ENCODE measurements at places on chromosomes 1 and 21.

GRCh38 chr1:200959411-200959921 lies 64.0 kb downstream of the KIF21B start:
- no peak for DNase-seq

DNA sequence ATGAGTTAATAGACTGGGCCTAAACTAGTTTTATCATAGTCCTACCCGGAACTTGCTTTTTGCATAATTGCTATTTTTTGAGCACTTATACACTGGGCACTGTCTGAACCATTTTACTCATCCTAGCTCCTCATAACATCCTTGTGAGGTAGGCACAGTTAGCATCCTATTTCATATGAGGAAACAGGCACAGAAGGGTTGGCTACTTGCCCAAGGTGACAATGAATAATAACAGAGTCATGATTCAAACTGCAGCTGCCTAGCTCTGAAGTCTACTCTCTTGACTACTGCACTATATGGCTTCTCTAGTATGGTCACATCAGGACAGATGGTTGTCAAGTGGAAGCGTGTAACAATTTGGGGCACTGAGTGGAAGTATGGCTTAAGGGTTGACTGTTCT lies 18.2 kb upstream of the RC3H1 start:
- peak; percentile 70 for DNase-seq

GRCh38 chr1:67535474-67535873 lies 105.3 kb upstream of the SERBP1 start:
- DNase-seq: peak; percentile 52

DNA sequence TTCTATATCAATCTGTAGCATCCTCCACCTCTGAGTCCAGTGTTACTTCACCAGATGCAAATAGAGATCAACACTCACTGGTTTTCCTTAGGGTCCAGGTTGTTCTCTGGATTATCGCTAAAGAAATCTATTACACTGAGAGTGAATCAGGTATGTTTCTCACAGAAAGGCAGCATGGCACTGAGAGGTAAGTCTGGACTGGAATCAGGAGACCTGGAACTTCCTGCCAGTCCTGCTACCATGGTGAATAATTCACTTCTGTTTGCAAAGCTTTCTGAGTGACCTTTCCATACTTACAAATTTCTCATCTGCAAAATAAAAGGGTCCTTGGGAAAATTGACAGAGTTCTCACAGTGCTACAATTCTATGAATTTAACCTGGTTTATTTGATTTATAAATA lies 1583.3 kb downstream of the MRPL39 start:
- no peak for DNase-seq

- peak; percentile 69 for DNase-seq
These were observed 45.7 kb upstream of the PRDX6 start for GRCh38 chr1:173431304-173432045.

GRCh38 chr1:70966018-70966638 lies 81.5 kb downstream of the PTGER3 start:
- DNase-seq: peak; percentile 10

- DNase-seq: peak; percentile 86
These were observed 21.0 kb upstream of the CBR3 start for GRCh38 chr21:36113647-36114428.

DNA sequence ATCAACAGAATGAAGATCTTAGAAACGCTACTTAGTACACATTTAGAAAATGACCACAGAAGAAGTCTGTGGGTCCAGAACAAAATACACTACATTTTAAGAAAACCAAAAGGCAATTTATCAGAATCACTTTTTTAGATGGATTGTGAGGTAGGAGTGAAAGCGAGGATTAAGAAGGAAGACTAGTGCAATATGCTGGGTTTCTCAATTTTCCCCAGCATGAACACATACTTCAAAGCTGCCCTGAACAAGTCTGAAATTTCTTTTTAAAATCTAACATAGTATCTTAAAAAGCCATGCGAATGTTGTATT lies 200.5 kb downstream of the SLC45A1 start:
- no peak for DNase-seq

- no peak for DNase-seq
These were observed 167.8 kb downstream of the DHRS3 start for GRCh38 chr1:12450090-12450755.

- no peak for DNase-seq
These were observed 17.6 kb downstream of the PBX1 start for GRCh38 chr1:164576291-164577271.
